Ovary (tissue), 10 donors: ENCODE measurements at places on chromosomes 1 and 21. TPM values are rescaled to one million over a fixed set of nuclear protein-coding genes. Genes with fewer than 3 reads are reported as not detected.

- no peak for DNase-seq
These were observed 62.1 kb downstream of the ARID4B start for GRCh38 chr1:235265900-235266299.

GRCh38 chr21:33140288-33140687 is 70.3 kb downstream of the OLIG1 start:
- DNase-seq = no peak

DNA sequence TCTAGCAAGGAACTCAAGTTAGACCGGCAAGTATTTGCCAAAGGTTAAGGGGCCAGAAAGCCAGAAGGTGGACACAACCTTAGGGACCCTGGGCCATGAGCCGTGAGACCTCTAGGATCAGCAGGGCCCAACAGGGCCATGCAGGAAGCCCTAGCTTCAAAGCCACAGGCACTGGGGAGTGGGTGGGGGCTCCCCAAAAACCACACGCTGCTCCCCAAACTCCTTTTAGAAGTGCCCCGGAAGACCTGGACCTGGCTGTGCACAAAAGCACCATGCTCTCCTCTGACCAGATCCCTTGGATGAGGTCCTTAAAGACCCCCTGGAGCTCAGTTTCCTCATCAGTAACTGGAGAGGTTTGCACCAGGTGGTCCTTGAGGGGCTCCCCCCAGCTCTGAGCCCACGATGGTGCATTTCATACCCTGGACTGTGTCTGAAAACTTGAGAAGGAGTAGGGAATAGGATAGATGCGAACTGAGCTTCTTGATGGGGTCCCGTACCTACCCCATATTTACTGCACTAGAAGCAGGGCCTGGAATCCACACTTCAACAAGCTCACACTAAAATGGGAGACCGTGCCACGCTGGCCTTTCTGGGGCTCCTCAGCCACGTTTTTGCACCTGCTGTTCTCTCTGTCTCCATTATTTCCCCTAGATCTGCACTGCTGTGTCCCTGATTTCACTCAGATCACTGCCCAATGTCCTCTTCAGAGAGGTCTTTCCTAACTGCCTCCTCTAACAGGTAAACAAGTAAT is 40.6 kb upstream of the LBR start:
- DNase-seq = no peak

- no peak for DNase-seq
These were observed 24.7 kb upstream of the LAMC2 start for GRCh38 chr1:183161391-183161790.

- peak; percentile 96 for DNase-seq
These were observed at the start of gene PMVK for GRCh38 chr1:154936555-154937084. PMVK (minus strand) TSS chr1:154936719; CDS start chr1:154936685, 34 bp downstream.

DNA sequence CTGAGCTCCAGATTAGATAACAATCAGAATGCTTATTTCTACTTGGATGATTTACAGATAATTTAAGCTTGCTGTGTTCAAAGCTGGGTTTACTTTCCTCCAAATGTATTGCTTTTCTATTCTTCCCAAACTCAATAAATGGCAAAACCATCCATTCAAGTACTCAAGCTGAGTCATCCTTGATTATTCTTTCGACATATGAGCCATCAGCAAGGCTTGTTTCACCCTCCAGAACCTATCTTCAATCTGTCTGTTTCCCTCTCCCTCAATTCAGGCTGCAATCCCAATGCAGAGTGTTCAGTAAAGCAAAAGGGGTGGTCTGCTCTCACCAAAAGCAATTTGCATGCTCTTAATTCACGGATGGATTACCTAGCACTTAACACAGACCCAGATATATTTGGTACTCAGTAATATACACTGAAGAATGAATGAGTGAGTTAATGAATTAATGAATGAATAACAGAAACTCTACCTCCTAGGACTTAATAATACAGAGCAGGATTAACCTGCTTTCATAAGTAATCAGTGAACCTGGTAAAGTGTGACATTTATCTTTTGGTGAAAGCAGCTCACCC is 41.9 kb downstream of the DDR2 start:
- DNase-seq = no peak

DNA sequence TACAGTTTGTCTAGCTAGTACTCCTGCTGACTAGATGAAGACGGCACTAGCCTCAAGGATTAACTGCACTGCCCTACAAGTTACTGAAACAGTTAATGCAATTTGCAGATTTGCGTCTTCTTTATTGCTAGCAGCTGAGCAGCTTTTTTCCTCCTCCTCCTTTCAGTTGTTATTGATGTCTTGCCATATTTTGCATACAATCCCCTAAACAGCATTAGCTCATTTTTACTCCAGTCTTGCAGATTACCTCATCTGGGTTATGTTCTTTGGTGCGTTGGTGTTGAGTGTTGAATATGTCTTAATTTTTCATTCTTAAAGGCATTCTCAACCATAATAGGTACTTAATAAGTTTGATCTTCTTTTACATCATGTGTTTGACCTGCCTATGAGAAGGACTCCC is 363.4 kb upstream of the LYPLAL1 start:
- no peak for DNase-seq

DNA sequence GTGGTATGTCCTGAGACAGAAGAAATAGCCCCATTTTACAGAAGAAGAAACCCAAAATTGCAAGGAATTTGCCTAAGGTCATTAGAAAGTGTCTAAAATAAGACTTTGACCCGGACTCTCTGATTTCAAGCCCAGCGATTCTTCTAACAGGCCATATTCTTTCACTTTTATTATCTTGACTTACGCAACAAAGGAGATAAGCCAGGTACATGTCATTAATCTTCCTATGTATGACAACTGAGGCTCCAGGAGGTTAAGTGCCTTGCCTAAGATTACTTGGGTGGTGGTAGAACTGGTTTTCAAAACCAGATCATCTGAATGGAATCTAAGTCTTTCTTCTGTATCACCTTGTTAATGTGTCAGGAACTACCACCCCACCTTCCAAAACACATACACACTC is 124.3 kb downstream of the PBX1 start:
- no peak for DNase-seq

GRCh38 chr1:112956544-112957132 is 642 bp upstream of the SLC16A1 start:
- DNase-seq = no peak

- no peak for DNase-seq
These were observed 72.3 kb upstream of the ZP4 start for GRCh38 chr1:237962985-237963384.

DNA sequence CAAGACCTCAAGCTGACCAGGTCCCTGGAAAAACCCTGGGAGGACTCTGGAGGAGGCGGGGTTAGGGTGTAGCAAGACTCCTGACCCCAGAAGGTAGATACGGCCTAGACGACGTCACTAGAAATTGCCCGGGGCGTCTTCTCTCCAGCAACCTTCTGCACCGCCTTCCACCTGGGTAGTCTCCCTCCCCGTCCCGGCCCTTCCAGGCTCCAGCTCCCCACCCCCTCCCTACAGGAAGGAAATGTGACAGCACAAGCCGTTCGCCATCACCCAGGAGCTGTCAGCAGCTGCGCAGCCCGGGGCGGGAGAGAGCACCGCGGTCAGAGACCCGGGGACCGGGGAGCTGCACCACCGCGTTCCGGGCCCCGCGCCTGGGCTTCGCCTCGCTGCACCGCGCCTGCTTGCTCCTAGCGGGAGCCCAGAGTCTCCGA is 20.0 kb downstream of the SERTAD4 start:
- DNase-seq = no peak

DNA sequence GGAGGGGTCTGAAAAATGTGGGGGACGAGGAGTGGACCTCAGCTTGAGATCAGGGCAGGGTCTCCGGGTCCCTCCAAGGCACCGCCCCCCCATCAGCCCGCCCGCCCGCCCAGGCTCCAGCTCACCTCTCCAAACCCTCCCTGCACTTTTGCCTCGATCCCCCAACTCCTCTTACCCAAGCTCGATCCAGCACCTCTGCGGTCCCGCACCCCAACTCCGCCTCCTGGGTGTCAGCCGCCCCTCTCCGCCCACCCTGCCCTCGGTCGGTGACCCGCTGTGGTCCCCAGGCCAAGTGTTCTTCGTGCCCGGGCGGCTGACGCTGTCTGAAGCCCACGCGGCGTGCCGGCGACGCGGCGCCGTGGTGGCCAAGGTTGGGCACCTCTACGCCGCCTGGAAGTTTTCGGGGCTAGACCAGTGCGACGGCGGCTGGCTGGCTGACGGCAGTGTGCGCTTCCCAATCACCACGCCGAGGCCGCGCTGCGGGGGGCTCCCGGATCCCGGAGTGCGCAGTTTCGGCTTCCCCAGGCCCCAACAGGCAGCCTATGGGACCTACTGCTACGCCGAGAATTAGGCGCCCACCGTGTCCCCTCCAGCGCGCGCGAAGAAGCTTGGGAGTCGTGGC is 5.7 kb downstream of the HAPLN2 start:
- no peak for DNase-seq

DNA sequence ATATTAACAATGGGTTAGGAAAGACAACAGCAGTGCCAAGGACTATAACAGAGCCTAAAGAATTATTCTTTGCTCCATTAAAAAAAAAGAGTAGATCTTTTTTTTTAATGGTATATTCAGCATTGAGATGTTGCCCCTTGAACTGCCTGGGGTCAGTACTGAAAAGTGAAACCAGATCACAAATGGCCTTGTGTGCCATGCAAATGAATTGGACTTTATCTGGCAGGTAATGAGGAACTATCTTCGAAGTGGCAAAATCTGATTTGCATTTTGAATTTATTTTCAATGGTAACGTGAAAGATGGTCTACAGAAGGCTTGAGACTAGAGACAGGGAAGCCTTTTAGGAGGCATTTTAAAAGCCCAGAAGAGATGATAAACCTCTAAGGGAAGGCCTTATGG is 21.4 kb upstream of the PKN2 start:
- DNase-seq = no peak

DNA sequence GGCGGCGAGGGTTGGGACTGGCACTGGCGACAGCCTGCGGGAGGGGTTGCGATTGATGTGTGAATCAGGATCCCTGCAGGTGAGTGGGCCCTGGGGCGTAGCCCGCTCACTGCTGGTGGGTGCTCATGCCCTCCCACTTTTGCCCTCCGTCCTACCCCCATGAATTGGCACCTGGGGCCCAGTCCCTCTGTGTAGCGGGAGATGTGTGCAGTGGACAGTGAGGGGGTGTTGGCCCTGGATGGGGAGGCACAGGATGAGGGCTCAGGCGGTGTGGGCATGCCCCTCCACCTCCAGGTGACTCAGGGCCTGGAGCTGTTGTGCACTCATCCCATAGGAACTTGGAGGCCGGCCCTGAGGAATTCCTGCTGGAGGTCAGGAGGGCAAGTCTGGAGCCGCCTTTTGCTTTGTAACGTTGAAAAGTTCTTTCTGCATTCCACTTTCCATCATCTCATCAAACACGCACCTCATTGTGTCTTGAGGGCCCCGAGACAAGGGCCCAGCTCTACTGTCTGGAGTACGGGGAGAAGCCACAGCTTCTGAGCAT is 3.0 kb downstream of the PEAR1 start:
- DNase-seq = peak; percentile 55

DNA sequence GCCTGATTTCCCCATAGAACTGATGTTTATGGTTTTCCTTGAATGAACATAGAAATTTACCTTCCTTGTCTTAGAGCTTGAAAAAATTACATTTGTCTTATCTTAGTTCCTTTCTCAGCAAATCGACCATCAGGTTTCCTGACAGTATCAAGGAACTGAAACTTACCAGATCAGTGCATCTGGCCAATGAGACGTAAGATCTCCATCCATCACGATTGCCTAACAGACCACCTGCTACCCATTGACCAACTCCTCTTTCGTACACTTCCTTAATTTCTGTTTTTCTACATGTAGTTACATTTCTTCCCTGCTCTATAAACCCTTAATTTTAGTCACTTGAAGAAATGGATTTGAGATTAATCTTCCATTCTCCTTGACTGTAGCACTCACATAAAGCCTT is 57.4 kb upstream of the TMPRSS15 start:
- DNase-seq = no peak

DNA sequence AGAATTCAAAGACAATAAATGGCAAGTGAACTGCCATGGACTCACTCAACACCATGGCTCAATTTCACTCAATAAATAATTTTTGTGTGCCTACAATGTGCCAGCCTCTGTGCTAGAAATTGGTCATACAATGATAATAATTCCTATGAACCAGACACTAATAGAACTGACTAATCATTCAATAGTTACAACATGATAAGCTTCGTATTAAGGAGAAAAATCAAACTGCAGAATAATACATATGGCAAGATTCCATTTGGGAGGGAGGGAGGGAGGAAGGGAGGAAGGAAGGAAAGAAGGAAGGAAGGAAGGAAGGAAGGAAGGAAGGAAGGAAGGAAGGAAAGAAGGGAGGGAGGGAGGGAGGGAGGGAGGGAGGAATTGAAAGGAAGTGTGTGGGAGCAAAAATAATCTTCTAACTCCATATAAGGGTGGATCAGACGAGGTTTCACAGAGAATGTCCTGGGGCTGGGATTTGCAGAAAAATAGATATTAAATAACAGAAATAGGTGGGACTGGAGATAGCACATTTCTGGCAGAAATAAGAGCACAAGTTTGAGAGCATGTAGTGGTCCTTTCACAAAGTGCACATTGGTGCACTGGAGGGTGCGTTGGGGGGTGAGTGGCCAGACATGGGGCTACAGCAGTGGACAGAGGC is 52.9 kb downstream of the JAK1 start:
- no peak for DNase-seq

DNA sequence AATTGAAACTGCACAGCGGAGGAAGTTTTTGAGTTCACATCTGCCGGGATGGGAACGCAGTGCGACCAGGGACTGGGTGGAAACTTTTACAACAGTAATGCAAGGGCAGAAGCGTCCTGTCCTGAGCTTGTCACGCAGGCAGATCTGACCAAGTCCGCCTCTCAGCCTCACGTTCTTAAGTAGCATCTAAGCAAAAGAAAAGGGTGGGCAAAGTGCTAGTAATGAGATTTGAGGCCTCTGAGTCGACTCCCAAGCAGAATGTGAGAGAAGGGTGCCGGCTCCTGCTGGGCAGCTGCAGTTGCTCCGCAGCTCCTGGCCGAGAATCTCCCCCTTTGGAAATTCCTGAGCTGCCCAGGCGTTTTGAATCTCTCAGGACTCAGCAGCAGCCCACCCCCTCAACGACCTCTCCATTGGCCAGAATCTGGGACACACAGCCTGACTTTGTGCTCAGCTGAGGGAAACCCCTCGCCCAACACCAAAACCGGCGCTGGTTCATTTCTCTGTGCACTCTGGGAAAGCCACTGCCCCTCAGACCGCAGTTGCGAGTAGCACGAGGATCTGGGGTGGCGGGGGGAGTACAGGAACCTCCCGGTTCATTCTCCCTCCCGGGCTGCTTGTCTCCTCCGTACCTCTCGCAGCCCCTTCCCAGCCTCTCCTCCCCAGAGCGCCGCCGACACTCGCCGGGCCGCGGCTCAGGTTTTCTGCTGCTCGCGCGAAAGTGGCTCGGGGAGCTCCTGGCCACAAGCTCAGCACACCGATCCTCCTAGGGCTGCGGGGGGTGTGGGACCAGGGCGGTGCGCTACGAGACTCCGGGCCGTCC is 913 bp upstream of the S1PR1 start:
- peak; percentile 32 for DNase-seq

ZNF683 gene
- total RNA-seq = not detected

CR1L gene
- not detected for total RNA-seq

ACTN2 gene
- total RNA-seq = 0.67 TPM

NBPF4 gene
- total RNA-seq = not detected

LRRC53 gene
- total RNA-seq = not detected

DHCR24 gene
- 24.0 TPM for total RNA-seq

LRRC7 gene
- total RNA-seq = 0.24 TPM
